ENCODE measurements at places on chromosomes 6 and 20. TPM values are rescaled to one million over a fixed set of nuclear protein-coding genes. Genes with fewer than 3 reads are reported as not detected.

GRCh38 chr20:38061109-38061508, 27.6 kb downstream of the RPRD1B start:
- no peak for DNase-seq
- H3K4me3 ChIP-seq, result no peak overlapping the region
- H3K36me3 ChIP-seq, result peaks cover 39% of the 10 kb centered on the region
- peak overlapping the region; percentile 32 for H3K27ac ChIP-seq
- H3K4me1 ChIP-seq, result peaks cover 18% of the 10 kb centered on the region

DNA sequence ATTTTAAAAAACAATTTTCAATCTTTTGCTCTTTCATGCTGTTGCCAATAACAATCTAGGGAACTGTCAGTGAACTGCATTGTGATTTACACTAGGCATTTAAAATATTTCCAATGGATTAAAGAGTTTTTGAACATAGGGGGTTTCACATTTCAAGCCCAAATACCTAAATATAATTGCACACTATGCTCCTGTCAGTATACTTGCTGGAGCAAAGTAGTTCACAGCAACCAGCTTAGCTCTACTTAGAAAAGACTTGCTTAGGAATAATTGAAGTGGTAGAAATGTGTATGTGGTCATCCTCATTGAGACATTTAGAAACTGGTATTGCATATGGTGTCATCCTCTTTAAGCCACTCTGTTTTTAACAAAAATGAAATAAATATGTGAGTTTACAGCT, 41.7 kb upstream of the REV3L start:
- H3K27ac ChIP-seq, result no peak overlapping the region
- no peaks in the 10 kb centered on the region for H3K27me3 ChIP-seq
- no peak overlapping the region for H3K4me3 ChIP-seq
- H3K4me1 ChIP-seq, result no peaks in the 10 kb centered on the region

GRCh38 chr6:47434372-47435253, 43.0 kb upstream of the CD2AP start:
- H3K4me3 ChIP-seq, result no peak overlapping the region
- DNase-seq, result no peak
- no peak overlapping the region for H3K27ac ChIP-seq
- no peaks in the 10 kb centered on the region for H3K27me3 ChIP-seq

DNA sequence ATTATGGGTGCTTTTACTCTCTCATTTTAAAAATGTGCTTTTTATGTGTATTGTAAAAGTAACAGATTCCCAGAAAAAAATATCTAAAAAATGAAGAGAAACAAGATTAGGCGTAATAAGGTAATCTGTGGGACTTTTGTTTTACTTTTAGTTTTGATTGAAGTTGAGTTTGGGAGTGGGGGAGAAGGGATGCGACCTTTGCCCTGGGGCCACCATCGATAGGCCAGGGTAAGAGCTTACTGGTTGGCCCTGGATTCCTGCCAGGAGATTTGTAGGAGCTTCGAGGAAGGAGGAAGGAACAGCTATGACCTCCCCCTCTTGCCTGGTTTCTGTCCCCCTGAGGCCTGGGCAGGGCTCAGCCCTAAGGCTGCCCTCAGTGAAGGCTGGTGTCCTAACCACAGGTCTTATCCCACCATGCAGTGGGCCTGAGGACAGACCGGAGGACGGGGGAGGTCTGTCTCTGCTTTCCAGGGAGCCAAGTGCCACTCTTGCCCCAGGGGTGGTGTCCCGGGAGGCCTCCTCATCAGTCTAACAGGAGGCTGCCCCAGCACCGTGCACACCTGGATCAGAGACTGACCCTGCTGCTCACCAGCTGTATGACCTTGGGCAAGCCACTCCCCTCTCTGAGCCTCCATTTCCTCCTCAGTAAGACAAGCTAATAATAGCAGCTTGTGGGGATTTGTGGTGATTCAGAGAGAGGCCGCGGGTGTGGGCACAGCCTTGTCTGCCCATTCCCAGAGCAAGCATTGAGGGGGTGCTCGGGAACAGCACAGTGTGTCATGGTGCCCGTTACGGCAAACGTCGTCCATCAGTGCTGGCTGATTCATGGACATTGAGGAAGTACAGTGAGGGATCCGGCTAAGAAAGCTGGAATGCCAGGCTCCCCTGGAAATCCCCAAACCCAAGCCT, 21.2 kb downstream of the TGM2 start:
- peaks cover 26% of the 10 kb centered on the region for H3K4me1 ChIP-seq
- peak overlapping the region; percentile 88 for H3K27ac ChIP-seq
- no peak overlapping the region for H3K4me3 ChIP-seq
- DNase-seq, result peak; percentile 93

GRCh38 chr6:41579088-41579610, 33.0 kb downstream of the FOXP4 start:
- no peaks in the 10 kb centered on the region for H3K27me3 ChIP-seq
- H3K4me3 ChIP-seq, result no peak overlapping the region
- H3K36me3 ChIP-seq, result no peaks in the 10 kb centered on the region
- H3K27ac ChIP-seq, result no peak overlapping the region

GRCh38 chr20:47950124-47950912, 165.0 kb upstream of the SULF2 start:
- no peaks in the 10 kb centered on the region for H3K36me3 ChIP-seq
- H3K4me1 ChIP-seq, result peaks cover 18% of the 10 kb centered on the region
- H3K27ac ChIP-seq, result peak overlapping the region; percentile 62
- peak; percentile 78 for DNase-seq

DNA sequence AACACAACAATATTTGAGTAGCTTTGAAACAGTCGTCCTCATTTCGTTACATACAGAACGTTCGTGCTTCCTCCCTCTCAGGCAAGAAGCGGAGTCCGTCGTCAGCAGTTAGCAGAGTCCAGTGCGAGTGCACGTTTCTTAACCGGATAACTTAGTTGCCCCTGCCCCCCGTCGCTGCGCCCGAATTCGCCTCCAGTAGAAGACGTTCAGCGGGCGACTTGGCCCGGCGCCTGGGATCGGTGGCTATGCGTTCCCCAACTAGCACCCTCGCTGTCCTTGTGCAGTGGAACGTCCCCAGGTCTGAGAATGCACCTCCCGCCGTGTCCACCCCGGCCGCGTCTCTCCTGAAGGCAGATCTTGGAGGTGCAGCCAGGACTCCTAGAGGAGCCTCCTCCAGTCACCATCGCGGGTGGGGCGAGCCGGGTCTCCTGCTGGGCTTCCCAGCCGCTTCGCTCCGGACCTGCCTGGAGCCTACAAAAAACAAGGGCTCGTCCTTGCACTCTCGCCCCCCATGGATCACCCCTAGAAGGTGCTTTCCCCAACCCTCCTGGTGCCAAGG, 910 bp upstream of the PCSK2 start:
- no peak overlapping the region for H3K27ac ChIP-seq
- DNase-seq, result no peak
- peaks cover 29% of the 10 kb centered on the region for H3K27me3 ChIP-seq
- H3K4me3 ChIP-seq, result peak overlapping the region; percentile 42
- no peaks in the 10 kb centered on the region for H3K36me3 ChIP-seq

- H3K27ac ChIP-seq, result no peak overlapping the region
- peaks cover 5% of the 10 kb centered on the region for H3K4me1 ChIP-seq
- H3K27me3 ChIP-seq, result no peaks in the 10 kb centered on the region
- no peak overlapping the region for H3K4me3 ChIP-seq
- DNase-seq, result peak; percentile 79
Measured at GRCh38 chr6:33375143-33375671, 16.4 kb upstream of the KIFC1 start.

DNA sequence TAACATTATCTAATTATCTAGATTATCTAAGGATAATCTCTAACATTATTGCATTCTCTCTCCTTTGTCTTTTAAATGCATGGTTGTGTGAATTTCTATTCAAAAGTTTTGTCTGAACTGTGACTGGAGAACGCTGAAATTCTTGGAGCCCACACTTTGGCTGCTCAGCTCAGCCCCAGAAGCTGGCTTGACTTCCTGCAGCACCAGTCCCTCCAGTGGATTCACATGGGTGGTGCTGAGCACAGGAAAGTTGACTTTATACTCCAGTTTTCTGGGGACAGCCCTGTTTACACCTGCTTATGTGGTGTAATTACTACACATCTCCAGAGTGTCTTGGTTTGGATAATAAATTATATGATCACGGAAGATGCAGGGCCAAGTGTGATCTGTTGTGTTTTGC, 255.1 kb upstream of the NOX3 start:
- no peaks in the 10 kb centered on the region for H3K36me3 ChIP-seq
- no peak overlapping the region for H3K4me3 ChIP-seq
- no peaks in the 10 kb centered on the region for H3K27me3 ChIP-seq

- no peaks in the 10 kb centered on the region for H3K36me3 ChIP-seq
- H3K27ac ChIP-seq, result no peak overlapping the region
- H3K4me1 ChIP-seq, result no peaks in the 10 kb centered on the region
- DNase-seq, result no peak
- no peak overlapping the region for H3K4me3 ChIP-seq
- peaks cover 16% of the 10 kb centered on the region for H3K27me3 ChIP-seq
Measured at GRCh38 chr6:6837541-6838080, 249.1 kb downstream of the LY86 start.

- H3K27me3 ChIP-seq, result no peaks in the 10 kb centered on the region
- no peak overlapping the region for H3K27ac ChIP-seq
- no peak overlapping the region for H3K4me3 ChIP-seq
- H3K4me1 ChIP-seq, result no peaks in the 10 kb centered on the region
Measured at GRCh38 chr6:43005844-43006243, 7.9 kb downstream of the MEA1 start.

DNA sequence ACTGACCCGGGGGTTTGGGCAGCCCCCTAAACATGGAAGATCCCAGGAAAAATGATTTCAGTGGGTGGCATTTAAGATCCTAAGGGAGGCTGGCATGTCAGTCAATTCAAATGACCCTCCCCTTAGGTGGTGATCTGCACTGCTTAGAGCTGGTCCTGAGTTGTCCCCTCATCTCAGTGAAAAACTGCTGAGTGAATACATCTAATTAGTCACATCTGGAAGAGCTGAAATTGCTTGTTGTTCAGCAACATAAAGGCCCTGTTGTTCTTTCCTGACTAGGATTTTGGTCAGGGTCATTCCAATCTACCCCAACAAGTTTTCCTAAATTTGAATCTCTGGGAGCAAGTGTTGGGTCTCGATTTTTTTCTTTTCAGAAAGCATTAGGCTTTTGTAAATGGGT, 126.4 kb downstream of the LCA5 start:
- H3K4me3 ChIP-seq, result no peak overlapping the region
- H3K36me3 ChIP-seq, result no peaks in the 10 kb centered on the region
- H3K27me3 ChIP-seq, result no peaks in the 10 kb centered on the region
- no peaks in the 10 kb centered on the region for H3K4me1 ChIP-seq

DNA sequence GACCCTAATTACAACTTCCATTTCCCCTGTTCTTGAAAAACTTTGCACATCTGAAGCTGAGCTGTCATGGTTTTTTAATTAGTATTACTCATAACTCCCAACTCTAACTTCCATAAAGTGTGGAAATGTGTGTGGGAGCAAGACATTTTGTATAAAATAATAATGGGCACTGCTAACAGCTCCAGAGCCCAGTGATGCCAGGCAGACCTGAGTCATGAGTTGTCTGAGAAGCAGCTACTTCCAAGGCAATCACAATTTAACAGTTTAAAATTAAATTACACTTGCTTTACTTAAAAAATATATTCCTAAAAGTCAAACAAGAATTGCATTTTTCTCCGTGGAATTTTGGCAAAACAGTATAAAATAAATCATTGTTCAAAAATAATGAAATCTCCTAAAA, 6.4 kb downstream of the SLC2A12 start:
- no peaks in the 10 kb centered on the region for H3K36me3 ChIP-seq
- DNase-seq, result no peak
- no peak overlapping the region for H3K4me3 ChIP-seq
- no peaks in the 10 kb centered on the region for H3K27me3 ChIP-seq
- H3K4me1 ChIP-seq, result peaks cover 4% of the 10 kb centered on the region

DNA sequence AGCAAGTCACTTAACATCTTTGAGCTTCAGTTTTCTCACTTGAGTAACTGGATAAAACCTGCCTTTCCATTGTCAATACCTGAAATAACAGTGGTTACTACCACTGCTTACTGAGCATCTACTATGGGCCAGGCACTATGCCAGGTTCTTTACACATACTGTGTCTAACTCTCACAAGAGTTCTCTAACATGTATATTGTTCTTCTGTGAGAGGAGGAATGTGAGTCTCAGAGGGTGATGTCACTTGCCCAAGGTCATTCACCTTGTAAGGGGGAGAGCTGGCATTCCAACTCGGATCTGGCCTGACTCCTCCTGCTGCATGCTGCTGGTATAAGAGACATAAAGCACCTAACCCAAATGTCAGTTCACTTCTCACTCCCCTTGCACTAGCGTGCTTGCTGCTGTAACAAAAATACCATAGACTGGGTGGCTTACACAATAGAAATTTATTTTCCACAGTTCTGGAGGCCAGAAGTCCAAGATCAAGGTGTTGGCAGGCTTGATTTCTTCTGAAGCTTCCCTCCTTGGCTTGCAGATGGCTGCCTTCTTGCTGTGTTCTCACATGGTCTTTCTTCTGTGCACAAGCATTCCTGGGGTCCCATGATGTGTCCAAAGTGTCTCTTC, 21.9 kb upstream of the SGK2 start:
- H3K27me3 ChIP-seq, result no peaks in the 10 kb centered on the region
- H3K4me1 ChIP-seq, result no peaks in the 10 kb centered on the region
- DNase-seq, result no peak

GRCh38 chr6:149454346-149454848, 30.4 kb downstream of the ZC3H12D start:
- no peaks in the 10 kb centered on the region for H3K27me3 ChIP-seq
- H3K4me3 ChIP-seq, result no peak overlapping the region
- peaks cover 16% of the 10 kb centered on the region for H3K4me1 ChIP-seq

- DNase-seq, result no peak
- peaks cover 3% of the 10 kb centered on the region for H3K27me3 ChIP-seq
- no peak overlapping the region for H3K4me3 ChIP-seq
- no peaks in the 10 kb centered on the region for H3K36me3 ChIP-seq
- H3K4me1 ChIP-seq, result peaks cover 26% of the 10 kb centered on the region
Measured at GRCh38 chr6:113647143-113647889, 209.8 kb upstream of the MARCKS start.

- no peaks in the 10 kb centered on the region for H3K36me3 ChIP-seq
- peak; percentile 55 for DNase-seq
- H3K4me1 ChIP-seq, result no peaks in the 10 kb centered on the region
- peaks cover 7% of the 10 kb centered on the region for H3K27me3 ChIP-seq
- peak overlapping the region; percentile 60 for H3K4me3 ChIP-seq
Measured at GRCh38 chr6:116461932-116462885, 1.0 kb downstream of the CALHM6 start.

- no peak for DNase-seq
- H3K4me1 ChIP-seq, result peaks cover 6% of the 10 kb centered on the region
- no peak overlapping the region for H3K27ac ChIP-seq
Measured at GRCh38 chr6:33450434-33450833, 3.9 kb upstream of the ZBTB9 start.

FOXF2 gene
- 0.61 TPM for total RNA-seq

RBPJL gene
- not detected for total RNA-seq

B3GALT4 gene
- 1.8 TPM for total RNA-seq

PNLDC1 gene
- 0.11 TPM for total RNA-seq

PTPRK gene
- total RNA-seq, result 139 TPM

ADGRF5 gene
- 0.54 TPM for total RNA-seq

CYP21A2 gene
- 0.11 TPM for total RNA-seq

TOX2 gene
- total RNA-seq, result not detected

CDSN gene
- total RNA-seq, result 0.22 TPM

PRSS16 gene
- 2.0 TPM for total RNA-seq

Measured in astrocyte (in vitro differentiated cells and primary cell).